ENCODE measurements at places on chromosomes 6 and 20. TPM values are rescaled to one million over a fixed set of nuclear protein-coding genes. Genes with fewer than 3 reads are reported as not detected.

The CFAP206 gene
- total RNA-seq = 2.6 TPM

DNA sequence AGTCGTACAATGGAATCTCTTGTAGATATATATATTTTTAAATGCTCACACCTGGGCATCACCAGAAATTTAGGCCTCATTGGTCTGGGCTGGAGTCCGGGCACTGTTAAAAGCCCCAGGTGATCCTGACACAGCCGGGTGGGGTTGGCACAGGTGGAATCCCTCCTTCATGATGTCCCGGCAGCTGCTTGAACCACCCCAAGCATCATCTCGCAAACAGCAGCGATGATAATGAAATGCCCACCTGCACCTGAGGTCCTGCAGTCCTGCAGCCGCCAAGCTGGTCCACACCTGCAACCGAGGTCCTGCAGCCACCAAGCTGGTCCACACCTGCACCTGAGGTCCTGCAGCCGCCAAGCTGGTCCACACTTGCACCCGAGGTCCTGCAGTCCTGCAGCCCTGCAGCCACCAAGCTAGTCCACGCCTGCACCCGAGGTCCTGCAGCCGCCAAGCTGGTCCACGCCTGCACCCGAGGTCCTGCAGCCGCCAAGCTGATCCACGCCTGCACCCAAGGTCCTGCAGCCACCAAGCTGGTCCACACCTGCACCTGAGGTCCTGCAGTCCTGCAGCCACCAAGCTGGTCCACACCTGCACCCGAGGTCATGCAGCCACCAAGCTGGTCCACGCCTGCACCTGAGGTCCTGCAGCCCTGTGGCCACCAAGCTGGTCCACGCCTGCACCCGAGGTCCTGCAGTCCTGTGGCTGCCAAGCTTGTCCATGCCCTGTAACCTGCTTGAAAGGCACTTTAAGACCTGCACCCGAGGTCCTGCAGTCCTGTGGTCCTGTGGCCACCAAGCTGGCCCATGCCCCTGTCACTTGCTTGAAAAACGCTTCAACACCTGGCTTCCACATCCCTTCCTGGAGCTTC, 261.2 kb downstream of the DLL1 start:
- no peak for ATAC-seq

DNA sequence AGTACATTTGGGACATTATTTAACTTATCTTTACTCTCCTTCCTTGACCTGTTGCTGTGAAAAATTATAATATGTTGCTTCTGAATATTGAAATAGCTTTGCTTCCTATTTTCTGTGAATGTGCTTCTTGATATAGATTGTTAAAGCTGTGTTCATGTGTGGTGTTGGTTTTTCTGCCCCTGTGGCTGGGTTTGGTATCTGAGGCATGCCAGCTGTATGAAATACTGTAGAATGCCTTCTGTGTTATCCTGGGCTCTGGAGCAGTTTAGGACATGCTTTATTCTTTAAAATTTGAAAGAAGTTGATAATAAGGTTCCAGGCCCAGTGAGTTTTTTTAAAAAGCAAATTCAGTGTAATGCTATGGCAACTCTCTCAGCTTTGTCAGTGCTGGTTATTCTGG, 71.7 kb downstream of the HIVEP1 start:
- ATAC-seq = no peak

DNA sequence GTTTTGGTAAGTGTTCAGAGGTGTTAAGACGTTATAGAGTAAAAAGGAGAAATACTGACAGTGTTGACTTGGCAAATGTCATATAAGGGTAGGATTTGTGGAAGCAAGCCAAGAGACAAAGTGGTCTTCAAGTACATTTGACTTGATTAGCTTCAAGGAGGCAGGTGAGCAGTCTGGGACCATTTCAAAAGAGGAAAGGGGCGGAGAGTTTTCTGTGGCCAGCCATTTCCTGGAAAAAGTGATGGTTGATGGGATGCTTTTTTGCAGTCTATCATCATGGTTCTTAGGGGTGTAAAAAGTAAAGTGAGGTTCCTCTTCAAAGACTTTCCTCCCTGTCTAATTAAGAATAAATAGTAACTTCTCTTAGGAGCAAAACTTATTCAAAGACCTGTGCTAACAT, 28.7 kb downstream of the FKBP1A start:
- ATAC-seq = no peak

GRCh38 chr6:23663652-23664051, 462.4 kb upstream of the NRSN1 start:
- peak; percentile 27 for ATAC-seq

DNA sequence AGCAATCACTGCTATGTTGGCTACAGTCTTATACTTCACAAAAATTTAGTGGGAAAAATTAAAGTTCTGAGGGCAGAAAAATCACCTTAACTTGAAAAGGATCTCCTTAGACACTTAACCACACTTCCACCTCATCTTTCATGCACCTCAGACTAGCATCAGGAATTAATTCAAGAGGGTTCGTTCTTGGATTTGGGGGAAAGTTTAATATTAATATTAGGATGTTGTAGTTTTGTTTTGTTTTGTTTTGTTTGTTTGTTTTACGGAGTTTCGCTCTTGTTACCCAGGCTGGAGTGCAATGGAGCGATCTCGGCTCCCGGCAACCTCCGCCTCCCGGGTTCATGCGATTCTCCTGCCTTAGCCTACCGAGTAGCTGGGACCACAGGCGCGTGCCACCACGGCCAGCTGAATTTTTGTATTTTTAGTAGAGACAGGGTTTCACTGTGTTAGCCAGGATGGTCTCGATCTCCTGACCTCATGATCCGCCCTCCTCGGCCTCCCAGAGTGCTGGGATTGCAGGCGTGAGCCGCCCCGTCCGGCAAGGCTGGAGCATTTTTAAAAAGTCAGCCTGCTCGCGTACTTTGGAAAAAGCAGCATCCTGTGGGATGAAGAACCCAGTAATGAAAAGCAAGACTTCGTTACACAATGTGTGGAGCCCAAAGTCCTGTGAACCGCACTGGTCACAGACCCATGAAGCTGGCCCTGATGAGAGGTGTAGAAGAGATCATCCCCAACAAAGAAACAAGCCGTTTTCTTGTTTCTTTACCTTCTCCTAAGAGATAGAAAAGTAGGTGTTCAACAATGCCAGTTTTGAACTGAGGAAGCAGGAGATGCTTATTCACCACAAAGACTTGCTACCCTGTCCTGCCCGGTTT, 194.9 kb downstream of the GPX5 start:
- no peak for ATAC-seq

- ATAC-seq = no peak
These were observed 15.4 kb upstream of the MAPK13 start for GRCh38 chr6:36114798-36115408.
